ENCODE measurements at places on chromosomes 12 and 14.

DNA sequence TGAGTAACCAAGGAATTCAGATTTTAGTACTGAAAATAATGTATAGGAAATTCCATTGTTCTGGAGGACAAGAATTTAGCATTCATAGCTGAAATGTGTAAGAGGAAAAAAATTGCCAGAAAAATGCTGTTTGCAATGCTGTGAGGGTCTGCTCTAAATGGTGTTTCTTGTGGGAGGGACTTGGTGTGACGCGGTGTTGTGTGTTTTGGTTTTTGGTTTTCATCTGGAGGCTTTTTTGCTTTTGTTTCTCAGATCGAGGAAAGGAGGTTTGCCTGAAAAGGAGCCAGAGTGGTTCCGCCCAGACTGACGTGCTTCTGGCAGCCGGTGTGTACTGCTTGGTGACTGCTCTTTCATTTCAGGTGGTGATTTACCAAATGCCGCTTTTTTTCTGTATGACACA is 211.8 kb upstream of the HMGA2 start:
- no peak for DNase-seq

DNA sequence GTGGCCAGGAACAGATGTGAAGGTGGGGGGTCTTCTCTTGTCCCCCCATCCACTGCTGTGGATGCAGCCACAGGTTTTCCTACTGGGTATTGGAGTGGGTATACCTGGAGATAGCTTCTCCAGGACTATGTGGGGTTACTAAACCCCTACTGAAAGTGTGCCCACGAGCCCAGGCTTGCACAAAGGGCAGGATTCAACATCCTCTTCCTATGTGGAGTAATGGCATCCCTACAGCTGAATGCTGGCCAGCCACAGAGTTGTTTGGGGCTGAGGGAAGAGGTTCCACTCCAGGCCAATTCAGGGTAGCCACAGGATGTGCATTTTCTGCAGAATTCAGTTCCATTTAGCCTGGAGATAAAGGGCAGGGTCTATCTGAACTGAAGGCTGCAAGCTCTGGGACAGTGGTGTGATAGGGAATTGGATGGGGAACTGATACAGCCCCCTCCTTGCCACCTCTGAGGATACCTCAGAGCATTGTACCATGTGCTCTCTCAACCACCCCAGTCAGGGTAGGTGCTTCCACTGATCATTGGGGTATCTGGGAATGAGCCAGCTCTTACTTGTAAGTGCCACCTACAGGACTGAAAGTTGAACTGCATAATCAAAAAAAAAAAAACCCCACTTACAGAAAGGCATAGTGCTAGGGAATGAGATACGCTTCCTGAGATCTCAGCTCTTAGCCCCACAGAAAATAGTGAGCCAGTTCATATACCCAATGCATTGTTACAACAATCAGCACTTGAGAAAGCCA is 187.1 kb downstream of the KITLG start:
- DNase-seq = no peak

DNA sequence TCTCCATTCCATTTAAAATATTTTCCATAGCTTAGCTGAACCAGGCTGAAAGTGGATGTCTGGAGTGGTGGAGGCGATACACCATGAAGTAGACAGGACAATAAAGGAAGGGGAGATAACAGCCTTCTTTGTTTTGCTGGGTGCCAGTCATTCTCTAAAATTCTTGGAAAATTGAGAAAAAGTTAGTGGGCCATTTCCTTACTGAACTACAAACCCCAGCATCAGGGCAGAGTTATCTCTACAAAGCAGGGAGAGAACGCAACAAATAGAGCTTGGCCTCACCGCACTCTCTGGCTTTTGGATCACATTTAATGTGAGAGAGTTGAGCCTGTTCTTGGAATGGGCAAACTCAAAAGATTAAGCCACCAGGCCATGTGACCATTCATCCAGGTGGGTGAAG is 41.2 kb upstream of the LRRC10 start:
- no peak for DNase-seq

- no peak for DNase-seq
Observed at GRCh38 chr14:49972131-49972671, 79.3 kb downstream of the ARF6 start.

DNA sequence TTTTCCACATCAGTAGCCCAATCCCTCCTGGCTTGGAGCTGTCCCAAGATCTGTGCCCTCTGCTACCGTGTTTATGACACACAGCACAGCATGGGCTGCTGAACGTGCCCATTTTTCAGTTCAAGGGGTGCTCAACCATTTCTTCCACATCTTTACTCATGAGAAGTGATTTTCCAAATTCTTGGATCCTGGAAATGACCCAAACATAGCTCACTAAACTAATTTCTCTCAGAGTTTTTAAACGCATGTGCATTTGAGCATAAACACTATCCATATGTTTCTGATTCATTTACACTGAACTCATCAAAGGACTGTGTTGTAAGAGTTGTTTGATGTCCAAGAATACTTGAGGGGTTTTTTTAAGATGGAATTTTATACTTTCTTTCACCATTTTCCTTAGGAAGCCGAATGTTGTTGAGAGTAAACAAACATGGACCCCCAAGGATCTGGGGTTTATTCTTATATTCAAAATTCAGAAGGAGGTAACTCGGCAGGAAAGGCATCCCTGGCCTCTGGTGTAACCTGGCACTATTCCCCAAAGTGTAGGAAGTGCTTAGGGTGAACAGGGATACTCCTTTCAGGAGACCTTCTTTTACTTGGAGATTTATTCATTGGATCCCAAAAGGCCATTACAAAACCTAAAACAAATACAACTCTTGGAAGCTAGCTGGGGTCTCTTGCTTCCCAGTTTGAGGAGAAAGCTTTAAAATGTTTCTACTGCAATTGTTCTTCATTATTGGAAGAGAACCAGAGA is 215.0 kb downstream of the BMP4 start:
- DNase-seq = no peak

DNA sequence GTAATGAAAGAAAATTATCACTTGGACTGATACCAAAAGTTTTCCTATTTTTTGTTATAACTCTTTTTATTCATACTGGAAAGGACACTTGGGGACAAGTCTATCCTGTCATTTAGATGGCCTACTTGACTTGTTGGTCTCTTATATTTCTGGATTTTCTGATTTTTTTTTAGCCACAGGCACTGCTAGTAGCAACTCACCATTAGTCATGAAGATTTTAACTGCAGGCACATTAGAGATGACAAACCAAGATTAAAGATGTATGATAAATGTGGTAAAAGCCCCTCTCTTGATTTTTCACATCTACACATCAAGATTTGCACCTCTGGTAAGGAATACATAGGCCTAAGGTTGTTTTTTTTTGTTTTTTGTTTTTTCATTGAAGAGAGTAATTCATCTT is 217.0 kb downstream of the SLC25A21 start:
- no peak for DNase-seq

DNA sequence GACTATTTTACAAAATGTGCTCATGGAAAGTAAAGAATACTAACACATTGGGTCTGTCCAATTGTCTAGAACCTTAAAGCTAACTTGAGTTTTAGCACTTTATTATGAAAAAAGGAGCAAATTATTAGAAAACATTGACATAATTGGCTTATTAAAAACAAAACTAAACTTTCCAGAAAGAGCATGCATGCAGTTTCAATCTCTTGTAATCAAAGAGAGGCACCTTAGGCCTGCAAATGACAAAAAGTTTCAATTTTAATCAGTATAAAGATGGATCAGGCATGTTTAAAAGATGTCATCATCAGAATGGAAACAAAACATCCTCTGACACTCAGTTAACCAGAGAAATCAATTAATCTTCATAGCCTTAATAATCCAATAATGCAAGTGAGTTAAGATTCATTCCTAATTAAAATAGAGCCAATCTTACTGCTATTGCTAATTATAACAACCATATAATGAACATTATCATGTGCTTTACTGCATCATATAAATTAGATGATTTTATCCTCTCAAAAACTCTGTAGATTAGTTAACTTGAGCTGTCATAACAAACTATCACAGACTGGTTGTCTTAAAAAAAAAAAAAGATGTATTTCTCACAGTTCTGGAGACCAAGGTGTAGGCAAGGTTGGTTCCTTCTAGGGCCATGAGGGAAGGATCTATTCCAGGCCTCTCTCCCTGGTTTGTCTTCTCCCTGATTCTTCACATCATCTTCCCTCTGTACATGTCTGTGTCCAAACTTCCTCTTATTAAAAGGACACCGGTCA is 131.4 kb downstream of the RPAP3 start:
- no peak for DNase-seq

GRCh38 chr12:121378736-121379135 is 21.2 kb upstream of the RNF34 start:
- DNase-seq = no peak

DNA sequence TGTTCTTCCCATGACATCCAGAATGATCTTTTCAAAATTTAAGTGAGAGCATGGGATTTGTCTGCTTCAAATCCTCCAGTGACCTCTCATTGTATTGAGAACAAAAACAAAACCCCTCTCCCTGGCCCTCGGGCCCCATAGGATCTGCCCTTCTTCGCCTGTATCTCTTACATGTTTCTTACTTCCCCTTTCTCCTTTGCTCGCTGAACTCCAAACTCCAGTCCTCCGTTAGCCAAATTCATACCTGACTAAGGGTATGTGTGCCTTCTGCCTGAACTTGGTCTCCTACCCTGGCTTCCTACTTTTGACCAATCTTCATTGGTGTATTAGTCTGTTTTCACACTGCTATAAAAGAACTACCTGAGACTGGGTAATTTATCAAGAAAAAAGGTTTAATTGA is 13.2 kb upstream of the TSPAN11 start:
- DNase-seq = no peak

- DNase-seq = no peak
Observed at GRCh38 chr14:98328496-98328895, 943.5 kb downstream of the BCL11B start.

DNA sequence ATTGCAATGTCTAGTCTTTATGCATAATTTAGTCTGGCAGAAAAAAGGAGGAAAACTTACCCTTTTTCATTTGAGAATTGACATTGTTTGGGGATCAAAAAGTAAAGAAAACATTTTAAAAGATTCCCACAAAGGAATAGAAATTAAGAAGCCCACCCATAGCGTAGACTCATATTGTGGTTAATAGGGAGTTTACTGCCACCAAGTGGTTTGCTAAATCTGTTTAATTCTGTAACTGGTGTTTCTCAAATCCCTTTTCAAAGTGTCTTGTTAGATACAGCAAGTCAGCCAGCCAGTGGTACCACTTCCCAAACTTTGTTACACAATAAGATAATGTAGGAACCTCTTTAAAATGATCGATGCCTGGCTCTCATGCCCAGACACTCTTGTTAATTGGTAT is 180.3 kb downstream of the IPO8 start:
- no peak for DNase-seq

DNA sequence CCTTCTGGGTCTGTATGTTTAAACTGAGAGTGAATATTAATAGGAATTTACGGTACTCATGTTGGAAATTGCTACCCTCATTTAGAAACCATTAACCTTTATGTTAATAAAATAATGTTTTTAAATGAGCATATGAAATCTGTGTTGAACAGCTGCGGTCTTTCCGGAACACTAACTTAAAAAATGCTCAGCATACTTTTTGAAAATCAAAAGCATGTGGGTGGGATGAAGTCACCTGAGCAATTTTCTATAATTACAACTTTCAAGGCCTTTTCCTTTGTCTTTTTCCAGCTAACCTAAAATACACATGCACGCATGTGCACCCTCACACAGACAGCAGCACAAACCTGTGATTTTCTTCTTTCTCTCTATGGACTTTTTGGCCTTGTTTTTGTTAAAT is 39.8 kb downstream of the BORCS5 start:
- DNase-seq = no peak

DNA sequence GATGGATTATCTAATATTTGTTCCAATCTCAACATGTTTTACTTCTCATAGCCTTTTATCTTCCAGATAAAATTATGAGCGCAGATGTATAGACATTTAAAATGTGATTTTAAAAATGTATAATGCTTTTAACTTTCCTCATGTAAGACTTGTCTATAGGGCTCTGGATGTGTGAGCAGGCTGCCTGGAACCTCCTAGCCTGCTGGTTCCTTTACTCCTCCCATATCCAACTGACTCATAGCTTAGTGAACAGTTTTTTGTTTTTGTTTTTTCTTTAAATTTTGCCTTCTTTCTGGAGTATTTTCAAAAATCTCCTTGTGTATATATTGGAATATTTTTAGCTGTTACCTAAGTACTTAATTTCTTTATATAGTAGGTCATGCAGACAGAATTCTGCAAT is 115.4 kb downstream of the PDE3A start:
- no peak for DNase-seq

DNA sequence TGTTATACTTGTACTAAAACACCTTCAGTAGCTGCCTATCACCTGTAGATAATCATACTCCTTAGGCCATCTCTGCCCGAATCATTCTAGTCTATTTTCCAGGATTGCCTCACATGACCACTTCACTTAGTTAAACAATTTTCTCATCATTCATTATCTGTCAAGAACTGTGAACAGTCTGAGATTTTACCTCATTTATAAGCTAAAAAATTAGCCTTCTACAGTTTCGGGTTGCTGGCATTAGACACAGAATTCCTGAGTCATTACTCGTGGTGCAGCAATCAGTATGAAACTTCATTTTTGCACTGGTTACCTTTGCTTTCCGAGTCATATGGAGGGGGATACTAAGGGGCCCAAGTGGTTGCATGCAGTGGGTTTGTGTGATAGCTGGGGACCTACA is 57.6 kb upstream of the OTOGL start:
- DNase-seq = no peak

DNA sequence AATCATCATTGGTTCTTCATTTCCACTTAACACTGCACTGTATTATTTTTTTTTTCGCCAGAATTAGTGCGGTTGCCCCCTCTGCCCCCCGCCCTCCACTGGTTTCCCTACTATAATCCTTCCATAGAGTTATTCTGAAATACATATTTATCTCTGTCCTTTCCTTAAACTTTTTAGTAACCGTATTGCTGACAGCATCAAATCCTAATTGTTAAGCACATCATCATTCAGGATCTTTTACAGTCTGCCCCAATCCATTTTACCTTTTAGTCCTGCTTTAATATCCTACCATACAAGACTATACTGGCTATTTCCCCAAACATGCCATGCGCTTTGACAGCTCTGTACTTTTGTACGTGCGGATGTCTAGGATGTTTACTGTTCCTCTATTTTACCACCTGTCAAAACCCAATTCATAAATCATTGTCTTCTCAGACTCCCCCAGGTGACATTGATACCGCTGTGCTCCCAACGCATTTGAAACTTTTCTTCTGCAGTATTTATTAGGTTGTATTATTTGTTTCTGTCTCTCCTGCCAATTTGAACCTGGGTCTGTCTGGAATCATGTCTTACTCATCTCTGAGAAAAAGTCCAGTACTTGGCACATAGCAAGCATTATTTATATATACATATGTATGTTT is 1.0 kb downstream of the FGFR1OP2 start:
- DNase-seq = no peak

GRCh38 chr14:32232481-32232880 is 29.4 kb upstream of the RNU6-8 start:
- DNase-seq = no peak

- no peak for DNase-seq
Observed at GRCh38 chr12:1805441-1806081, 14.8 kb upstream of the LRTM2 start.

GRCh38 chr12:18943200-18943599 is 186.3 kb upstream of the PLEKHA5 start:
- no peak for DNase-seq

DNA sequence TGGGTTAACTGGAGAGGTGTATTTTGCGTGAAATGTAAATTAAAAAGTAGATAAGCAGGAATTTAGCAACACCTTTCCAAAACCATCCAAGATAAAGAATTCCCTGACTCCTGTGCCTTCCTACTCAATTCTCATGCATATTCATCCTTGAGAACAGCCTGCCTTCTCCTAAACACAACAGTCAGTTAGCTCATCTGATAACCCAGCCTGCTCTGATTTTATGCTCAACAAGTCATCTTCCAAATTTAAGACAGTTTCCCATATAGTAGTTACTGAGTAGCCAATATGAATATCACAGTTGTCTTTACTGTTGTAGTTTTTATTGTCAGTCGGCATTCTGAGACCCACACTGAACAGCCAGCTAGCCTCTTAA is 27.1 kb downstream of the CPNE8 start:
- no peak for DNase-seq
